ENCODE measurements at places on chromosomes 6 and 20.

GRCh38 chr6:16204653-16205376, 33.6 kb upstream of the GMPR start:
- no peak for DNase-seq

GRCh38 chr6:106064756-106065155, 21.4 kb upstream of the PRDM1 start:
- no peak for DNase-seq

GRCh38 chr6:25641940-25642666, 9.9 kb upstream of the SCGN start:
- no peak for DNase-seq

- no peak for DNase-seq
Measured at GRCh38 chr6:14757014-14757413, 488.9 kb upstream of the JARID2 start.

DNA sequence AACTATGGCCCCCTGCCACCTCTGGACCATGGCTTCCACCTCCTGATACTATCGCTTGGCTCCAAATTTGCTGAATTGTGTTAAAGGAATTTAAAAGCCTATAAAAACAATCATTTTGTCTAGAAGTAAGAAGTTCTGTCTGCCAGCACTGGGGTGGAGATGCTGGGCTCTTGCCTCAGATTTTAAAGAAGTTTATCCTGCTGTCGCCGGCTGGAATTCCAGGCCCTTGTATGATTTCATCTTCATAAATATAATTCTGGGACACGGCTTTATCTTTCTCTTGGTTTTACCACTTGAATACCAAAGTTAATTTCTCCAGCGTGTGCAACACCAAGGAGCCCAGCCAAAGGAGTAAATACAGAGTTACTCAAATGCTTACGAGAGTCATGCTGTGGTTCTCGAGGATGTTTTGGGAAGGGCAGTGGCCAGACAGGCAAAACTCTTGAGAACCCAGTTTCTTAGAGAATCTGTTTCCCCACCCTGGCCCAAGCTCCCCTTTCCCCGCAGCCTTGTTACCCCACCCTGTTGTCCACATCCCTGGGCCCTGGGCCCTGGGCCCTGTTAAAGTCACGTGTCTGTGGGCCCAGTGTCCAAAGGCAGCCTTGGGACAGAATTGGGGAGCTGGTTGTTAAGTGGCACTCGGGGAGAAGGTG, 31.9 kb downstream of the C6orf89 start:
- DNase-seq, result no peak

DNA sequence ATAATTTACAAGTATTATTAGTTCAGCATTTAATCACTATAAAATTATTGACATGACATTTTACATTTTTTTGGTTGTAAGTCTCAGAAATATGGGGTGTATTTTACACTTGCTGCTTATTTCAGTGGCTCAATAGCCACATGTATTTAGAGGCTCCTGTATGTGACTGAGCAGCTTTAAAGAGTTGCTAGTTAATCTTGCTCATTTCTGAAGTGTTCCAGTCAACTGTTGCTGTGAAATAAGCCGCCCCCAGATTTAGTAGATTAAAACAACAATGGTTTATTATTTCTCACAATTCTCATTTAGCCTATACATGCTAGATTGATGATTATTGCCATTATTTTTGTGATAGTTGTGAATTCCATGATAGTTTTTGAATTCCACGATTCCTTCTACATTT, 23.0 kb downstream of the CD109 start:
- no peak for DNase-seq

DNA sequence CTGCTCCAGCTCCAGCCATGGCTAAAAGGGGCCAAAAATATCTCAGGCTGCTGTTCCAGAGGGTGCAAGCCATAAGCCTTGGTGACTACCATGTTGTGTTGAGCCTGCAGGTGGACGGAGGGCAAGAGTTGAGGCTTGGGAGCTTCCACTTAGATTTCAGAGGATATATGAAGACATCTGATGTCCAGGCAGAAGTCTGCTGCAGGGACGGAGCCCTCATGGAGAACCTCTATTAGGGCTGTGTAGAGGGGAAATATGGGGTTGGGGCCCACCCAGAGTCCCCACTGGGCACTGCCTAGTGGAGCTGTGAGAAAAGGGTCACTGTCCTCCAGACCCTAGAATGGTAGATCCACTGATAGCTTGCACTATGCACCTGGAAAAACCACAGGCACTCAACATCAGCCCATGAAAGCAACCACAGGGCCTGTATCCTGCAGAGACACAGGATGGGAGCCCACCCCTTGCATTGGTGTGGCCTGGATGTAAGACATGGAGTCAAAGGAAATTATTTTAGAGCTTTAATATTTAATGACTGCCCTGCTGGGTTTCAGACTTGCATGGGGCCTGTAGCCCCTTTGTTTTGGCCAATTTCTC, 70.5 kb downstream of the NINL start:
- no peak for DNase-seq

GRCh38 chr6:111486921-111487320, 3.9 kb upstream of the REV3L start:
- DNase-seq, result no peak

- DNase-seq, result no peak
Measured at GRCh38 chr6:155528335-155528734, 72.7 kb upstream of the NOX3 start.

DNA sequence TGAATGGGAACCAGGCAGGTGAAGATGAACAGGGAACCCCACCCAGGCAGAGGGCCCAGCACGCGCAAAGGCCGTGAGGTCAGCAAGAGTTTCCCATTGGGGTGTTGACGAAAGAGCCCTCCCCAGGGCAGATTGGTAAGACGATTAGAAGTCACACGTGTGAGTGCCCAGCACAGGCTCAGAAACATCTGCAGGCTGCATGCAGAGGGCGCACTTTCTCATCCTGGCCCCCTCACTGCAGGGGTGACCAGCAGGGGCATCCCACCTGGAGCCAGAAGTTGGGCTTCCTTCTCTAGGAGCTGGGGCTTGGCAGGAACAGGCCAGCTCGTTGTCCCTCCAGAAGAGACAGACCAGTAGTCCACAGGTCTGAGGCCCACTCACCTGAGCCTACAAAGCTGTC, 38.4 kb downstream of the VSTM2L start:
- DNase-seq, result no peak

GRCh38 chr20:49461894-49462620, 20.4 kb downstream of the KCNB1 start:
- DNase-seq, result no peak

GRCh38 chr6:129501740-129502660, 208.0 kb downstream of the ARHGAP18 start:
- DNase-seq, result no peak

GRCh38 chr6:147789430-147789947, 281.0 kb downstream of the SAMD5 start:
- DNase-seq, result no peak

DNA sequence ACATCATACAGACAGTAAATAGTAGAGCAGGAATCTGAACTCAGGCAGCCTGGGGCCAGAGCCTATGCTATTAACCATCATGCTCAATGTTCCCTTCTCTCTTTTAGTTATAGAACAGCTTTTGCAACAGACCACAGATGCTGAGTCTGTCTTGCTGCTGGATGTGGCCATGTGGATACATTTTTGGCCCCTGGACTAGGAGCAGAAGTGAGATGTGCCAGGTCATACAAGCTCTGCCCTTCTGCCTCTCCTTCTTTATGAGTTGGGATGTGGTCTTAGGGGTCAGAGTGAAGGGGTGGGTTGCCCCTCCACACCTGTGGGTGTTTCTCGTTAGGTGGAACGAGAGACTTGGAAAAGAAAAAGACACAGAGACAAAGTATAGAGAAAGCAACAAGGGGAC, 14.6 kb upstream of the AARS2 start:
- DNase-seq, result no peak

GRCh38 chr6:139539852-139540251, 165.4 kb upstream of the CITED2 start:
- DNase-seq, result no peak

DNA sequence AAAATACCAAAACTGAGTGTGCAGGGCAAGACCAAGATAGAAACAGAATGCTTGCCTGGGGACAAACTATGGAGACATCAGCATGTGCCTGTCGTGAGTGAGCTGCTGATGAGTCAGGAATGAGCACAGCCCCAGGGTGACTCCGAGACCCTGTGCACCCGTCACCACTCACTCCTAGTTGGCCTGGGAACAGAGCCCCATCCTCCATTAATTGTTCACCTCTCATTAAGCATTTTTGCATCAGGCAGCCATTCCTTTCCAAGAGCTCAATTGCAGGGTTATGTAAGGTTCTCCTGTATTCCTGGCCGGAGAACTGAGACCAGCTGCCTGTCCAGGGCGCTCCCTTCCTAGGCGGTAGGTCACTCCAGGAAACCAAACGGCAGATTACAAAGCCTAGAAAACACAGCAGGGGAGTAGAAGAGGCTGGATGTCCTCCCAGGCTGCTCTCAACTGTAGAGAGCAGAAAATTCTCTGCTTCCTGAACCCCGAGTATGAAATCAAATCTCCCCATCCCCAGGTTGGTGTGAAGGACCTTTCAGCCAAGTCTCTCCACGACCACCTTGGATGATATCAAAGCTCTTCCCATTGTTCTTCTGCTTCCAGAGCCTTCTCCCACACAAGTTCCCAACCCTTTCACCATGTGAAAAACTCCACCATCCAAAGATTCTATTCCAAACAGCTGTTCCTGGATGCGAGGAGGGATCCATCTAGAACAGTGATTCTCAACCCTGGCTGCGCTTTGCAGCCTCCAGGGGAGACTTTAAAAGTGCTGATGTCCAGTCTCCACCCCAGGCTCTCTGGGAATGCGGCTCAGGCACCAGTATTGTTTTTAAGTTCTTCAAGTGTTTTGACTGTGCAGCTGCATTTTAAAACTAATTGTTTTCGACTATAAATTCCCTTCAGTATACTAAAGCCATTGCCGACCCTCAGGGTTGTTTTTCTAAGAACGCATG, 532.6 kb upstream of the JARID2 start:
- DNase-seq, result no peak

- no peak for DNase-seq
Measured at GRCh38 chr6:109093732-109094415, 772 bp downstream of the SESN1 start.

- no peak for DNase-seq
Measured at GRCh38 chr20:63756648-63756991, 17.0 kb downstream of the SLC2A4RG start.

- DNase-seq, result no peak
Measured at GRCh38 chr20:2631228-2631627, 21.2 kb upstream of the NOP56 start.

- DNase-seq, result no peak
Measured at GRCh38 chr6:41877051-41877680, 18.0 kb downstream of the USP49 start.

GRCh38 chr6:56999049-56999448, 44.1 kb downstream of the BEND6 start:
- DNase-seq, result no peak

GRCh38 chr20:56245761-56246160, 2.8 kb upstream of the MC3R start:
- DNase-seq, result no peak

DNA sequence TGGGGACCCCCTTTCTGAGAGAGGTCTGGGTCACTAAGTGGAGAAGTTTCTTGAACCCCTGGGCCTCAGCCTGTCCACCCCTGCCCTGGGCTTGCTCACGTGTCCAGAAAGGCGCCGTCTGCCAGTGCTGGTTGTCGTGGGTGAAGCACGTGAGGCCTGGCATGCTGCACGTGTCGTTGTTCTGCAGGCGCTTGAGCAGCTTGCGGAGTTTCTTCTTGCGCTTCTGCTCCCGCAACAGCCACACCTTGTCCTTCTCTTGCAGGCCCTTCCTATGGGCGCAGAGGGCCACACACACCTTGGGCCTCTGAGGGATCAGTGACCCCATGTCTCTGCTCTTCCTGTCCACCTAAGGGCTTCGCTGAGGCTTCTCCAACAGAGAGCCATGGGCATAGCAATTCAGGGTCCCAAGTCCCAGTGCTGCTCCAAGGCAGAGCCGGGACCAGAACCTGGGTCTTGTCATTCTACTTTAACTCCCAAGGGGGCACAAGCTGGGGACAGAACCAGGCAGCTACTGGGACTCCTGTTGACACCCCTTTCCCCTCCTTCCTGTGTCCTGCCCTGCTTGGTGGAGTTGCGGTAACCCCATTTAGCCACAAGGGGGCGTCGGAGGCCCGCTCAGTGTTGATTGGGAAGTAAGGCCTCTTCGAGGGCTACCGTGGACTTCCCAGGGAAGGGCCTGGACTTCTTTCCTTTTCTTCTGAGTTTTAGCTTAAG, 121.8 kb downstream of the SULF2 start:
- peak; percentile 41 for DNase-seq

DNA sequence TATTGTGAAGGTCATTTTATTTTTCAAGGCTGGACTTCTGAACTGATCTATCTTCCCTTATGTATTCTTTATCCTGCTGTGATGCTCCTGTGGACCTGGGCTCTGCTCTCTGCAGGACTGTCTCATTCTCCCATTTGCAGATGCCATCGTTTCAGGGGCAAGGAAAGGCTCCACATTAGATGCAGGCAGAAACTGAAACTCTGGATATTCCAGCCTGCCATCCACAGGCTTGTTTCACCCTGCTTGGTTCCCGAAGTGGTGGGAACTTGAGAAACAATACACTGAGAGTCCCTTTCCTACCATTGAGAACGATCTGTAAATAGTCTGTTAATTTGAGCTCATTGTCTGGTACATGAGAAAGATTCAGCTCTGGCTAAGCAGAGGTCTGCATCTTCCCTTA, 197.5 kb upstream of the MAN1A1 start:
- no peak for DNase-seq

DNA sequence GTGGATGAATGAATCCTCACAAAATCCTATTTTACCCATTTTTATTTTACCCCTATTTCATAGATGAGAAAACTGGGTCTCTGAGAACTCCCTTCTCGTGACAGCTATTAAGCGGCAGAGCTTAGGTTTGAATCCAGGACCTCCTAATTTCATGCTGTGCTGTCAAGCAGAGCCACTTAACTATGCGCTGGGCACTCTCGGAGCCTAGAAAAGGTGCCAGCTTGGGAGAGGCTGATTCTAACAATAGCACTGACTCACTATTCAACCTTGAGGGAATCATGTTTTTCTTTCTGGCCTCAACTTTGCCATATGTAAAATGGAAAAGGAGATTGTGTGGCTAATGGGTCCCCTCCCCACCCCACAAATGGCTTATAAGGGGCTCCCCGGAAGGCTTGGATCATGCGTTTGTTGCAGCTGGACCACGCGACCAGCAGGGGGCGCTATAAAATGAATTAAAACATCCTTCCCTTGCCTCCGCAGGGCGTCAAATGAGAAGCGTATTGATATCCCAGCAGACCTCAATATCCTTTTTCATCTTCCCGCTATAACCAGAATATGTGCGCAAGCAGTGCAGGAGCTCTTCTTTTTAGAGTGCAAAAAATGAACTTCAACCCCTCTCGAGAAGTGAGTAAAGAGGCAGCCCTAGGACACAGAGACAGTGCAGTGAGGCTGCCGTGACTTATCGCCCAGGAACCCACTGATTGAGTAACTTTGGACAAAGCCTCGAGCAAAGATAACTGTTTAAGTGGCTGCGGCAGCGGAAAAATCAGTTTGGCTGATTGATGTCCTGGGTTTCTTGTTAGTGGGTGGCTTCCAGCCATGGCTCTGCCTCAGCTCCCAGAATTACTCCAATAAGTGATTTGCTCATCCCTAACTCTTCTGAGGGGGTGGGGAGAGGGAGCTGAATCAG, 12.8 kb upstream of the PDYN start:
- no peak for DNase-seq
